Naive B cell (primary cell): ENCODE measurements at places on chromosomes 5 and 9. TPM values are rescaled to one million over a fixed set of nuclear protein-coding genes. Genes with fewer than 3 reads are reported as not detected.

GRCh38 chr5:36028816-36029465, 37.7 kb downstream of the UGT3A2 start:
- DNase-seq, result no peak

- DNase-seq, result no peak
Measured at GRCh38 chr5:166370928-166371690, 1920.3 kb upstream of the WWC1 start.

DNA sequence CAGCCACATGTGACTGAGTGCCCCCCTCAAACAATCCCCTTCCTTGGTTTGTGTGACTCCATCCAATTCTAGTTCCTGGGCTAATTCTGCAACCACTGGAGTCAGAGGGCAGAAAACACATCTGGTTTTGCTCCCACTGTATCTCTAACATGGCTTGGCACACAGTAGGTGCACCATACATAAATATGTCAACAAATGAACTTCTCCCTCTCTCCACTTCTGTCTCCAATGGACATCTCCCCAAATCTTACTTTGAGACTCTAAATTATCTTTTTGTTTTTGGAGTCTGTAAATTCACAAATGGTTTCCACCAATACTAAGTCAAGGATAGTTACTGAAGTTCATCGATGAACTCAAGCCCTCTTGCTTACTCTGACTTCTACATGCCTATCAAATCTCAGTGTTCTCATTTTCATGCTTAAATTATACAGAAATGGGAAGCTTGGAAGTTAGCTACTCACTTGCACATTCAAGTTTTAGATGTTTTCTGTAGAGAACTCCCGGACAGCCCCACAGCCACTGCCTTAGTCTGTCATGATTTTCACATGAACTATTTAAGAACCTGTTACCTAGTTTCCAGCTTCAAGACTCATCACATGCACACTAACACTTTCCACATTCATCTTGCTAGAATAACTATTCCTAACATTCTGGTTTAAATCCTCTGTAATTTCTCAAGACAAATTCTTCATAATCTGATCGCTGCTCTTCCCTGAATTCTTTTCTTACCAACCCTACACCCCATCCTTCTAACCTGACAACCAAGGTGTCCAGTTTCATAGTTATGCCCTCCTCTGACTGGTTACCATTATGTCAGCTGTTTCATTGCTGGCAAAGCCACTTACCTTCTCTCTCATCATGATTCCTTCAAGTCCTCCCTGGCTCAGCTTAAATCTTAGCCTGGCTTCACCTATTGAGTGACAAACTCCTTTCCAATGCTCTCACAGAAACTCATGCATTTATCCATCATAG, 6.0 kb downstream of the RPL37 start:
- DNase-seq, result no peak

DNA sequence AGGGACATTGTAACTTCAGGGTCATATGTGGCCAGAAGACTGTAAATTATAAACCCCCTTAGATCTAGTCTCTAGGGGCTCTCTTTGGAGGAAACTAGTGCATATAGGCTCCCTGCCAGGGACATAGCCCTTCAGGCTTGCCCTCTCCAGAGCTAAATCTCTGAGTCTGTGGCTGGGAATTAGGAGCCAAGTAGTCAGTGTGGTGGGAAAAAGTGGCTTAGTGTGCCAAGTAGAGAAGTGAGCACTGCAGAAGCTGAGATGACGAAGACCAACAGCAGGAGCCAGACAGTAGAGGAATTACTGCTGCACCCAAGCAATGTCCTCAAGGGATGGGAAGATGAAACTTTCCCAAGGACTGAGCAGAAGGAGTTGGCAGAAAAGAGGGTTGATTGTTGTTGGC, 71.2 kb downstream of the CWC27 start:
- DNase-seq, result no peak

DNA sequence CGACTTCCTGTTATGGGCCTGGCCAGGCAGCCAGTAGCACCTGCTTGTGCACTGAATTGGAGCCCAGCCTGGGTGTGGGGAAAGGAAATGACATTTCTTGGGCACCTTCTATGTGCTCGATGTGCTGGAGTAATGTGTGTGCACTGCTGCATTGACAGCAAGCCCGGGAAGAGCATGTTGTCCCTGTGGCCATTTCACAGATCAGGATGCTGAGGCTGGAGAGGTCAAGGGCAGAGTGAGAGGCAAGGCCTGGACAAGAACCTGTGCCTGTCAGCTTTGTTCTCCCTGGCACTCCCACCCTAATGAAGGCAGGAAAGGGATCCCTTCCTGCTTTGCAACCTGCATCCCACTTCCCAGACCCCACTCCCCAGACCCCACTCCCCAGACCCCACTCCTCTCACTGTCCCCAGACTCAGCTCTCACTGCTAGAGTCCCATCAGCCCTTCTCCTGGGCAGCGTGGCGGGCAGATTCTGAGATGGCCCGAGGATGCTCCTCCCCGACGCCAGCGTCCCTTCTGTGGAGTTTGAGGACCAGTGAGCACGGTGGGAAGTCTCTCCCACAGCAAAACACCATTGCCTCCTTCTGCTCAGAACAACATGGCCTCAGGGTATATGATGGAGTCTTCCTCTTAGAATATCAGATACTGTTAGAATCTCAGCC, 49.6 kb downstream of the BARX1 start:
- no peak for DNase-seq

HMMR gene
- polyA plus RNA-seq, result 0.38 TPM

DNA sequence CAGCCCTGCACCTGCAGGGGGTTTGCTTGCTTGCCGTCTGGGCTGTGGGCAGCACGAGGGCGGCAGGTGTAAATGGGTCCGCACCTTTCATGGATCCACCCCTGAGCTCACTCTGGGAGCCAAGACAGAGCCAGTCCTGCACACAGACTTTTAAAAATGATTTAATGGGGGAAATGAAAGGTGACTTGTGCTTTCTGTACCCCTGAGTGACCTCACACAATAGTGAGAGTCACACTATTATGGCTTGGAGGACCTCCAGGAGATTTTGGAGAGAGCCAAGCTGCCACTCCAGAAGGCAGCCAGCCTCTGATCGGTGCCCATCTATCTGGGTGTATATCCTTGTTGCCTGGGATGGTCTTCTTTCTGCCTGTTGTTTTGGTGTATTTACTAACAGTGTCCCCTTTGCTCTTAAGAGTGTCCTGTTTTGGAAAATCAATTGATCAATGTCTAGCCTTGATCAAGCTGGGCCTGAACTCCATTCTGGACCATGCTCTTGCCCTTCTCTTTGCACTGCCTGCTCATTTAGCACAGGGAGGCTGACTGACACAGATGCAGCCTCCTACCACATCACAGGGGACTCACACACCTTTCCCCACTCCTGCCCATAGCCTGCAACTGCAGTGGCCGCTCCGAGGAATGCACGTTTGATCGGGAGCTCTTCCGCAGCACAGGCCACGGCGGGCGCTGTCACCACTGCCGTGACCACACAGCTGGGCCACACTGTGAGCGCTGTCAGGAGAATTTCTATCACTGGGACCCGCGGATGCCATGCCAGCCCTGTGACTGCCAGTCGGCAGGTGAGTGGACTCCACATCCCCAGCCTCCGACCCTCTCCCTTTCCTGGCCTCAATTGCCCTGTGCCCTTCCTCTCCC, 29.5 kb downstream of the LAMC3 start:
- no peak for DNase-seq

DNA sequence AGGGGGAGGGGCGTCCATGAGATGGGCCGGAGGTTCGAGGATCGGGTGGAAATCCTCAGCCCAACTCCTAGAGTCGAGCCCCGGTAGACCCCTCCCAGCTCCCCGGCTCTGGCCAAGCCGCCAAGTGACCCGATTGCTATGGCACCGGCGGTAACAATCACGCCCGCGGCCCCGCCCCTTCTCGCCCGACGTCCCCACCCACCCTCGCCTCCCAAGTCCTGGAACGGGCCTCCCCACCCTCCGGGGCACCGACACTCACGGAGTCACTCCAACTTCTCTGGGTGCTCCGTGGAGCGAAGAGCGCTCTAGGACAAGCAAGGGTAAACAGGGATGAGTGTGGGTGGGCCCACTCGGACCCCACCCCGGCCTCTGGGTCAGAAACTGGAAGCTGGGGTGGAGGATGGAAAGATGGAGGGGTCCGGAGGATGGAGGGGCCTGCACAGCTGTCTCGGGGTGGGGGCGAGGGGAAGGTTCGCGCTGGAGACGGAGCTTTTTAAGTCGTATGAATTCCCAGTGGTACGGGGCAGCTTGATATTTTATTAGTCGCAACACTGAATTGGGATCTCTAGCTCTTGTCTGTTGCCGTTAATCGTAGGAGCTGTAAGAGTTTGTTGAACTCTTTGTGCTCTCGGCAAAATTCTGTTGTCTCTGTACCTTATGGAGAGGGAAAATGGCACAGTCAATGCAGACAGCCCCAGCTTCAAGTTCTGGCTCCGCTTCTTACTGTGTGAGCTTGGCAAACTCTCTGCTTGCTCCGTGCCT, at the start of gene SPACA9:
SPACA9 (plus strand) TSS at position 204 of the 762 bp plus-strand sequence. CDS start 5,050 bp downstream, outside the sequence.
- no peak for DNase-seq

CEP120 gene
- 45.9 TPM for polyA plus RNA-seq

DNA sequence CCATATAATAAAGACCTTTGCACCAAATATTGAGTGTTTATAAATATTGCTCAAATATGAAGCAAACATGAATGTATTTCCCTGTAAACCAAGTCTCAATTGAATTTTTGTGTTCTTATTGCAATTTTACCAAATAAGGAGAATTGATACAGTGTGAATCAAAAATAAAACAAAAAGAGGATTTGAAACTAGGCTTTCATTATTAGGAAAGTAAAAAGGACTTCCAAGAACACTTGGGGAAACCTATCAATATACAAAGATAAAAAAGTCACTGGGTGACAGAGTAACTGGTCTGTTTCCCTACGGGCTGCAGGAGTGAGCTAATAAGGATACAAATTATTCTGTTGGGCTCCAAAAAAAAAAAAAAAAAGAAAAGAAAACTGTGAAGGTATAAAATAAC, 44.8 kb upstream of the SNX2 start:
- no peak for DNase-seq

- no peak for DNase-seq
Measured at GRCh38 chr5:73236541-73237128, 63.6 kb downstream of the TMEM174 start.

DNA sequence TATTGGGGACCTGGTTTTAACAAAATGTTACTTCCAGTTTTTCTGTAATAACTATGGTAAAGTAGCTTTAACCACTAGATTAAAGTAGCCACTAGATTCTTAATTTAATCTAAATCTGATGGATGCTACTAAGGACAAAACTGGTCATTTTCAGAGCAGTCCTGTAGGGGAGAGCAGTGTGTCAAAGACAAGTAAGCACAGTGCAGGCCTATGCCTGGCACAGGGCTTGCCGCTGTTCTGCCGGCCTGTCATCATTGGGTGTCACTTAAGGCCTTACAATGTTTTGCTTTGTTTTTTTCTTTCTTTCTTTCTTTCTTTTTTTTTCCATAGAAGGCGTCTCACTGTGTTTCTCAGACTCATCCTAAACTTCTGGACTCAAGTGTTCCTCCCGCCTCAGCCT, 53.0 kb upstream of the NXNL2 start:
- DNase-seq, result no peak

- DNase-seq, result no peak
Measured at GRCh38 chr5:23895614-23896013, 388.2 kb downstream of the PRDM9 start.

DNA sequence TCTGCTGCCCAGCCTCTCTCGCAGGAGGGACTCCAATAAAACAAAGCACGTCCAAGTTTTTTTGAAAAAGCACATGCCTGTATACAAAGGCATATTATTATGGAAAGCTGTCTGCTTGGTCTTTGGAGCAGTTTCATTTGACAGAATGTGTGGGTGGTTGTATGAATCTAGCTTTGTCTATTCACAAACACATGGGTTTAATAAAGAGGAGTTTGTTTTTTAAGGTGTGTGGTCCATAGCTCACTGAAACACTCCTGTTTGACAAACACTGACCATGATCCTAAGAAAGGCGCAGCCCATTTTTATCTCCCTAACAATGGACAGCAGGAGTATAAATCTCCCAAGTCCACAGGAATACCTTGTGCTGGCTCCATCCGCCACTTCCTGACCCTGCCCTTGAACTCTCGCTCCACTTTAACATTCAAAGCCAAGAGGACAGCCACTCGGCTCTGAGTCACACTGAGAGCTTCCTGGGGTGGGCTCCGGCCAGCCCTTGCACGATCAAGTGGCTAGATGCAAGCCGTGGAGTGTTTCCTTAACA, 371.9 kb downstream of the EBF1 start:
- DNase-seq, result no peak

RNF183 gene
- not detected for polyA plus RNA-seq

- DNase-seq, result no peak
Measured at GRCh38 chr9:128113526-128114325, 13.8 kb downstream of the PTGES2 start.

DNA sequence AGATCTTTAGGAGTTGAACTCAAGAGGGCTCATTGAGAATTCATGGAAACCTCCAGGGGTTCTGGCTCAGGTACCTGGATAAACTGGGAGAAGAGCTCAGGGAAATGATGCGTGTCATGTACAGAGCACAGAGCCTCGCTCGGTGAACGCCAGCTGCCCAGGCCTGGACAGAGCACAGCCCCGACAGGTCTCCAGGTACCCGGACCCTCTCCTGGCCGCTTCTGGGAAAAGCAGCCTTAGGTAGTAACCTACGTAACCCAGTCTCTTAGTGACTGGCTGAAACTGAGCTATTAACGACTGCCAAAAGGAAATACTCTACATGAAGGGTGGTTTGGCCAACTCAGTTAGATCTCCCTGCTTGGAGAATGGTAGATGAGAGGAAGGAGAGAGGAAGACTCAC, 157.4 kb downstream of the TTLL11 start:
- DNase-seq, result no peak

DNA sequence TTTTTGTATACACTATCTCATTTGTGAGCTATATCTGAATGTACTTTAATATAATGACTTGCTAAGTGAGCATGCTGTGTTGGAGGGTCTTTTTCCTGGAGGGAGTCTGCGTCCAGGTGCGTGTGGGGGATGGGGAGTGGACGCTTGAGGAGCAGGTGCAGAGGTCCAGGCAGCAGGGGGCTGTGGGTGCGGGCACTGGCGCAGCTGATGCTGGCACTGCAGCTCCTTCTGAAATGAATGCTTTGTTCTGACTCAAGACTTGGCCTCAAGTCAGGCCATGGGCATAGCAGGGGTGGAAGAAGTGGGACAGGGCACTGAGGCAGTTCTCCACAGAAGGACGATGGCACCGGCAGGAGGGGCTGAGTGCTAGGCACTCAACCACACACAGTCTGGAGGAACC, 165.7 kb upstream of the IRX1 start:
- no peak for DNase-seq

DNA sequence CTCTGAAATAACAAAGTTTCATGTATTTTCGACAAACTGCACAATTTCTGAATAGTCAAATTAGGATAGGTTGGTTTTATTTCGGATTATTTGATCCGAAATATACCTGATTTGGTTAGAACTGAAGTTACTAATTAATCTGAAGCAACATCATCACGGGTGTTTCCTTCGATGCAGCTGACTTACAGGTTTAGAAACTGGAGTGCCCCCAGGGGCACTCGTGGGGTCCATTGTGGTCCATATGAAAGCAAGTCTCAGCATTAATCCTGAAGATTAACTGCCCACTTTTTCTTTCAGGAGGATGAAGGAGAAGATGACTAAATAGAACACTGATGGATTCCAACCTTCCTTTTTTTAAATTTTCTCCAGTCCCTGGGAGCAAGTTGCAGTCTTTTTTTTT, 5.3 kb downstream of the SET start:
- DNase-seq, result no peak
